Hepatic stellate cell (primary cell): ENCODE measurements at places on chromosomes 4 and X.

GRCh38 chrX:129540068-129540653, at the start of gene OCRL:
TSS of gene OCRL (plus strand) at chrX:129540259. CDS start at chrX:129540440, 181 bp downstream.
- peak; percentile 54 for DNase-seq

DNA sequence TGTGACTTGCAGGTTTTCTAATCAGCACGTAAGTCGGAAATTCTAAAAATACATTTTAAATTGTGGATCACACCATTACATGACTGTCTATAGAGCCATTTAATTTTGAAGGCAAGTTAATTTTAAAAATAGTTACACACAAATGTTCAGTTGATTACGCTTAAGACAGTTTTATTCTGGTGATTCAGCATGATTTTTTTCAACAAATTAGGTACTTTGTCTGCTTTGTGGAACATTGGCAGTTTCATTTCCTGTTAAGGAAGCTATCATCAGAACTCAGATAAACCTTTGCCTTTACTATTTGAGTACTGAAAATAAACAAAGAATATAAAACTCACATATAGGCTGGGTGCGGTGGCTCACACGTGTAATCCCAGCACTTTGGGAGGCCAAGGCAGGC, 19.5 kb downstream of the SAT1 start:
- no peak for DNase-seq

DNA sequence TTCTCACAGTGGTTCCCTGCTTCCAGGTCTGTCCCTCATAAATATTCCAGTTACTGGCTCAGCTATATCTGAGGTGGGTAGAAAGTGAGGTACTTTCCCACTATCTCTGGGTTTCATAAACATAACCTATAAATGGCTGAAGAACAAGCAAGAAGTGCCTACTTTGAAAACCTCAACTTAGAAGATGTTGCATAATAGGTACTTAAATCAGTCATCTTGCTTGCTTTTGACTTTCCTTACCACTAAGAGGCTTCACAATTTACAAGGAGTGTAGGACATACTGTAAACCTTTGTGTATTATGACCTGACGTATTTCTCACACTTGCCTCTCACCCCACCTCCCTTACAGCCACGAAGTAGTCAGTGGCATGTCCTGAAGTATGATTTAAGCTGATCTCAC, 145.9 kb downstream of the PCDH19 start:
- no peak for DNase-seq

DNA sequence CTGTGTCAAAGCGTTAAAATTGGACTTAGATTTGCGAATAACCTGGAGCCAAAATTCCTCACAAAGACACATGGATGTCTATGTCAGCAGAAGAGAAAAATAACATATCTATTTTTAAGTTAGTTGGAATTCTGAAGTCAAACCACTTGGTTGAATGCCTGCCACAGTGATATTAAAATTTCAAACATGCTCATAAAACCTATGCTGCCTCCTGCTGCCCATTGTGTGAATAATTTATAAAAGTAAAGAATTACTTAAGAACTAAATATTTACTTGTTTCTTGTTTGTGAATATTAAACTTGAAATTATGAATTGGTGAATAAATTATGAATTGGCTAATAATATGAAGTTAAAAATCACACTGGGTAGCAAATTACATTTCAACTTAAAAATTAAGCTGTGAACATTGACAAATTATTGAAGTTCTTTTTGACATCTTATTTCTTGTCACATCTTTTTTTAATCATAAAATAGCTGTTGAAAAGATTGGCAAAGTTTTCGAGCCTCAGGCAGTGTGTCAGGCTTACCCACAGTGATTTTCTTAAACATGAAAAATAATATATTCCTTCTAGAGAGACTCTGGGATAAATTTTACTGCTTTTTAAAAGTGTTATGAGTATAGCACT, 35.4 kb downstream of the FABP2 start:
- peak; percentile 20 for DNase-seq

GRCh38 chrX:43958529-43958928, 14.7 kb downstream of the NDP start:
- peak; percentile 43 for DNase-seq
